ENCODE measurements at places on chromosomes 7 and 10.

DNA sequence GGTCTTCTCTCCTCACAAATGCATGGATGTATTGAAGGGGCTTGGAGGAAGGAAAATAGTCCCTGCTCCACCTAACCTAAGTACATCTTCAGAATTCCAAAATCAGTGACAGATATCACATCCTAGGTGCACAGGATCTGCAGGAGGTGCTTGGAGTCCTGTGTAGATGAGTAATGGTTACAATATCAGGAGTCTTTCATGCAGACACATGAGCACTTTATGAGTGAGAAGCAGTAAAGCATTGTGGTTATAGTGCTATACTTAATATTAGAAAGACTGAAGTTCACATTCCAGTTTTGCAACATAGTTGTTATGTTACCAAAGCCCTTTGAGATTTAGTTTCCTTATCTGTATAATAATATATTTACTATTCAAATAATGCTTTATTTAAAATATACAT, 516.7 kb downstream of the NEBL start:
- no peak for DNase-seq

- DNase-seq, result no peak
Observed at GRCh38 chr10:120505866-120506265, 48.8 kb downstream of the PLPP4 start.

- DNase-seq, result peak; percentile 89
Observed at GRCh38 chr7:101681170-101682007, 52.3 kb upstream of the MYL10 start.

- peak; percentile 91 for DNase-seq
Observed at GRCh38 chr10:34758447-34758996, 56.6 kb downstream of the PARD3 start.

DNA sequence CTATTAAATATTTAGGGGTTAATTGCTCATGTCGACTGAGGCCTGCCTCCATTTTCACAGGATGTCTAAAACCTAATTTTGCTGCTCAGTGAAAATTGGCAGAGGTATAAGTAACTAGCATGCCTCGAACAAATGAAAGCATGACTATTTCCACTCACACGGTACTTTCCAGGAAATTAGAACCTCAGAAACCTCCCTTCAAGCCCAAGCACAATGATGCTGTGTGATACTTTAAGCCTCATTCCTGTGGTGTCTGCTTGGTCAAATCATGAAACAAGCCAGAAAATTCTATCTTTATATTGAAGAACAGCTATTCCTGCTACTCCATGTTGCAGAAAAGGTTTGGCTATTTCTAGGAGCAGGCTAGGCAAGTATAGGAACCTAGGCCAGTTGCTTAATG, 203.0 kb downstream of the SORCS3 start:
- no peak for DNase-seq

GRCh38 chr10:37733822-37734221, 123.6 kb downstream of the ZNF248 start:
- DNase-seq, result no peak

DNA sequence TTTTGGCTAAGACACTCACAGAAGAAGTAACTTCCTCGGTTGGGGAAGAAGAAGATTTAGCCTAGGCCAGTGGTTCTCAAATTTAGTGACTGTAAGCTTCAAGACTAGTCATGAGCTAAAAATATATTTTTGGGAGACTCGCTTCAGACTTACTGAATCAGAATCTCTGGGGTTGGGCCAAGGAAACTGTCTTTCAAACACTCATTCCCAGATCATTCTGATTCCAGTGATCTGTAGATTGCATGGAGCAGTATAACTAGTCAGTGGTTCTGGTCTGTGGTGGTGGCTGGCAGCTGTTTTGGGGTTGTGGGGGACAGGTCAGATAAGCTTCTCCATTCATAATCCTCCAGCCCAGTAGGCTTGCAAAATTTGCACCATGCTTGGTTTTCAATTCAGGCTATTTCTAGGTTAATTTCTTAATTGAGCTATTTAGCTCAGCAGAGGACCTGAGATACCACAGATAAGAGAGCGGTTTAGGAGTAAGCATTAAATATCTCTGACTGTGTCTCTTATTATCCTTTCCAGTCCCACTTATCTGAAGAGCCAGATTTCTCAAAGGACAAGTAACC, 3.8 kb upstream of the KAT6B start:
- peak; percentile 69 for DNase-seq

- peak; percentile 87 for DNase-seq
Observed at GRCh38 chr10:60426425-60426824, 36.8 kb upstream of the ANK3 start.

GRCh38 chr7:15084368-15084767, 181.8 kb upstream of the DGKB start:
- DNase-seq, result no peak

Data from LHCN-M2 (cell line).